Activated CD4-positive, alpha-beta memory T cell treated with anti-CD3 and anti-CD28 coated beads for 36 hours (primary cell): ENCODE measurements at places on chromosomes 6 and 20. TPM values are rescaled to one million over a fixed set of nuclear protein-coding genes. Genes with fewer than 3 reads are reported as not detected.

- H3K27me3 ChIP-seq, result peaks cover 3% of the 10 kb centered on the region
- no peak overlapping the region for H3K27ac ChIP-seq
- H3K4me3 ChIP-seq, result no peak overlapping the region
- peaks cover 4% of the 10 kb centered on the region for H3K4me1 ChIP-seq
Measured at GRCh38 chr6:28107506-28107905, 16.9 kb upstream of the ZSCAN16 start.

DNA sequence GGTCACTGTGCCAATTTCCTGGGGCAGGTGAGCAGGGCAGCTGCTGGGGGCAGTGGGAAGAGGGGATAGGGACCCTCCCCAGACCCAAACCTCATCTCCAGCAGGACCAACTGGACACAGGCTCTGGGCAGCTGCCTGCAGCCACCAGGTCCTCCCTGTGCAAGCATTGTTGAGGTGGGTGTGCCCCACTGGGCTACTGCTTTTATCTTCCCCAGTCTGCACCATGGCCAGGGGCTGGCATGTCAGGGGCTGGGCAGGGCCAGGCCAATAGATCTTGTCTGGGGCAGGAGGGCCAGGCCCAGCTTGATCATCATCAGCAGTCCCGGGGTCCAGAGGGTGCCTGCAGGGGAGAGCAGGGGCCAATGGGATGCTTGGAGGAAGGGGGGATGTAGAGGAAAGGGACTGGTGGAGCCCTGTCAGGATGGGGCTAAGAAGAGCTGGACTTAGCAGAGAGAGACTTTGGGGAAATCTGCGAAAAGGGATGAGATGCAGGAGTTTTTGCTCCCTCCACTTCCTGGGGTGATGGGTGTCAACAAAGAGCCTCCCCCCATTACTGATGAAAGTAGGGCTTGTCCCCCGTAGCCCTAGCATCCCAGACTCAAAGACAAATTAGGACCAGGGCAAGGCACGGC is 5.7 kb downstream of the EBF4 start:
- no peak overlapping the region for H3K27ac ChIP-seq
- H3K4me1 ChIP-seq, result no peaks in the 10 kb centered on the region
- no peak overlapping the region for H3K4me3 ChIP-seq
- peaks cover 32% of the 10 kb centered on the region for H3K27me3 ChIP-seq
- DNase-seq, result no peak

Gene TMEM170B
- total RNA-seq, result 1.1 TPM

DNA sequence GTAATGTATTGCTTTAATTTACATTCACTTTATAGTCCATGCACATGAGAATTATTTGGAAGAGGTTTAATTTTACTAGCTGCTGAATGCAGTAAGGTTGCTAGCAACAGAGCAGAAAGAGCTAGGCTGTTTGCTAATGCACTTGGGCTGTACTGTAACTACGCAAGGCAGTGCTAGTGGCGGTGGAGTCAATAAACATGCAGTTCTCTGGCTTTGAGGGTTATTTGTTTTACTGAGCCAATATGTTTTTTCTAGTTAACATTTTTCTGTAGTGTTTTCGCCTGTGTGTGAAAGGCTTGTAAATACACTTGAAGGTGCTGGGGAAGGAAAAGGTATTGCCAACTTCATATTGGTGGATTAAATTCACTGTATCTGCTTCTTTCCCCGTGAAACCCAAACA is 112.8 kb downstream of the BTBD3 start:
- H3K27me3 ChIP-seq, result no peaks in the 10 kb centered on the region
- no peaks in the 10 kb centered on the region for H3K36me3 ChIP-seq
- H3K4me3 ChIP-seq, result no peak overlapping the region
- H3K27ac ChIP-seq, result no peak overlapping the region
- no peak for DNase-seq
- no peaks in the 10 kb centered on the region for H3K4me1 ChIP-seq

Gene ZC3H12D
- total RNA-seq, result 129 TPM

DNA sequence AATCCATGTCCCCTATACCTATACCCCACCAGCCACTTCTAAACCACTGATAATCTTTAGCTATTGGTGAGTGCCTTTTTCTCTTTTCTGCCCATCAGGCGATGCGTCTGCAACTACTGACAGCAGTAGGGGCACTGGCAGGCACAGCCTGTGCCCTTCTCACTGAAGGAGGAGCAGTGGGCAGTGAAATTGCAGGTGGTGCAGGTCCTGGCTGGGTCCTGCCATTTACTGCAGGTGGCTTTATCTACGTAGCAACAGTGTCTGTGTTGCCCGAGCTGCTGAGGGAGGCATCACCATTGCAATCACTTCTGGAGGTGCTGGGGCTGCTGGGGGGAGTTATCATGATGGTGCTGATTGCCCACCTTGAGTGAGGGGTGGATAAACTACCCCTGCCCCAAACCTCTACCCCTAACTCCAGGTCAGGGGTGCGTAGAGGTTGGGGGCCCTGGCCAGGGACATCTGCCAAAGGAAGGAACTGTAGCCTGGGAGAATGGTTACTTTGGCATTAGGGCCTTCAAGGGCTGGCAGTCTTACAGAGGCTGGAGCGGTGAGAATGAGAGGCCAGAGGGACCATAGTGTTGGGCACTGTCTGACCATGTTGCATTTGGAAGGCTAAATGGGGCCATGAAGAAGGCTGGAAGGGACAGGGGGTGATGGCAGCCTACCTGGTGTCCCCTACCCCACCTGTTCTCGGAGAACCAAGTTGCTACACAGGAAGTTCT is 851 bp upstream of the HSD17B8 start:
- H3K27ac ChIP-seq, result peak overlapping the region; percentile 91
- H3K36me3 ChIP-seq, result peaks cover 30% of the 10 kb centered on the region
- DNase-seq, result no peak
- H3K27me3 ChIP-seq, result no peaks in the 10 kb centered on the region

DNA sequence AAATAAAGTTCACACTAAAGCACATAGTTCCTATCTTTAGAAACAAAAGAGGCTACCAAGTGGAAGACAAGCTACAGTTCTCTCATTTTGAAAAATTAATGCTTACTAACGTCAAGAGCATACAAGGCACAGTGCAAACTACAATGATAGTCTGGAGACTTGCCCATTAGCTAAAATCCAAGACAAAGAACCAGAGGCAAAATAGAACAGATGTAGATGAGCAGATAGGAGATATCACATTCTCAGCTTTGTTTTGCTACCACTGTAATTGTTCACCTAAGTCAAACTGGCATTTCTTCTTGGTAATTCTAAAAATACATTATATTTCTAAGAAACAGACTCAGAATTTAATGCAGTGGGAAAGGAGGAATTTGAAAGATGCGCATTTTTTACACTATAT is 5.2 kb downstream of the TMEM30A start:
- H3K27me3 ChIP-seq, result no peaks in the 10 kb centered on the region
- H3K36me3 ChIP-seq, result peaks cover 6% of the 10 kb centered on the region
- no peak overlapping the region for H3K27ac ChIP-seq

Gene STX16
- total RNA-seq, result 88.7 TPM

Gene FRMD1
- not detected for total RNA-seq

Gene BPIFB2
- not detected for total RNA-seq

Gene HTR1B
- total RNA-seq, result not detected

GRCh38 chr20:46809706-46810360 is 84.8 kb upstream of the EYA2 start:
- no peak for DNase-seq
- no peaks in the 10 kb centered on the region for H3K4me1 ChIP-seq
- H3K27ac ChIP-seq, result no peak overlapping the region
- no peaks in the 10 kb centered on the region for H3K36me3 ChIP-seq
- peaks cover 30% of the 10 kb centered on the region for H3K27me3 ChIP-seq

DNA sequence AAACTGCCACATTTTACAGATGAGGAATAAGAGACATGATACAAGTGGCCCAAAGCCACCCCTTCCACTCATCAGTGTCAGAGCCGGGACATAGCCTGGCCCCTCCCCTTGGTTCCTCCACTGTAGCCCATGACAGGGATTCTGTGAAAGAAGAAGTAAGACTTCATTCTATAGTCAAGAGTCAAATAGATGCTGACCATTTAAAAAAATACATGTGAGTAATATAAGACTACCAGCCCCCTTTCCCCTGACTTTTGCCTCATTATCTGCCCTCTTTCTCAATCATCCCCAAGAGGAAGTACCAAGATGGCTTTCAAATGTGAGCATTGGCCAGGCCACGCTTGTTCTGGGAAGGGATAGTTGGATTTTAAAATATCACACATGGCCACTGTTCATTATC is 57.8 kb upstream of the TAB2 start:
- H3K4me1 ChIP-seq, result peaks cover 24% of the 10 kb centered on the region
- no peak overlapping the region for H3K4me3 ChIP-seq
- no peak overlapping the region for H3K27ac ChIP-seq
- no peaks in the 10 kb centered on the region for H3K27me3 ChIP-seq

DNA sequence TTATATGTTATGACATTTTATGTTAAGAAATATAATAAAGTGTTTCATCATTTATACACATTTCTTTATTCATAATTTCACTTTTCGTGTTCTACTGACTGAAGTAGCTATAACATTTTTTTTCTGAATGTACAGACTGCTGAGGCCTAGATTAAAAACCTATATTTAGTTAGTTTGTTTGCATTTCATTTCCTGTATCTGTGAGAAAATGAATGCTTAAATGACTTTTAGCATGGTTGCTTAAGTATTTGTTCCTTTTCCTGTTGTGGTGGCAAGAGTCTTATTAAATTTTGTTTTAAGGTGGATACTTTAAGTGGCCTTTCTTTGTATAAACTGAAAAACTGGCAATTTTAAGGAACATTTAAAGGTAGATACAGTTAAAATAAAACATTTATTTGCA is 779.7 kb upstream of the MAN1A1 start:
- H3K4me1 ChIP-seq, result no peaks in the 10 kb centered on the region
- H3K4me3 ChIP-seq, result no peak overlapping the region
- DNase-seq, result no peak
- no peak overlapping the region for H3K27ac ChIP-seq
- H3K36me3 ChIP-seq, result no peaks in the 10 kb centered on the region

- H3K4me3 ChIP-seq, result no peak overlapping the region
- peak overlapping the region; percentile 73 for H3K27ac ChIP-seq
- H3K4me1 ChIP-seq, result peaks cover 38% of the 10 kb centered on the region
- DNase-seq, result no peak
Measured at GRCh38 chr6:108883172-108883571, 35.0 kb downstream of the ARMC2 start.

DNA sequence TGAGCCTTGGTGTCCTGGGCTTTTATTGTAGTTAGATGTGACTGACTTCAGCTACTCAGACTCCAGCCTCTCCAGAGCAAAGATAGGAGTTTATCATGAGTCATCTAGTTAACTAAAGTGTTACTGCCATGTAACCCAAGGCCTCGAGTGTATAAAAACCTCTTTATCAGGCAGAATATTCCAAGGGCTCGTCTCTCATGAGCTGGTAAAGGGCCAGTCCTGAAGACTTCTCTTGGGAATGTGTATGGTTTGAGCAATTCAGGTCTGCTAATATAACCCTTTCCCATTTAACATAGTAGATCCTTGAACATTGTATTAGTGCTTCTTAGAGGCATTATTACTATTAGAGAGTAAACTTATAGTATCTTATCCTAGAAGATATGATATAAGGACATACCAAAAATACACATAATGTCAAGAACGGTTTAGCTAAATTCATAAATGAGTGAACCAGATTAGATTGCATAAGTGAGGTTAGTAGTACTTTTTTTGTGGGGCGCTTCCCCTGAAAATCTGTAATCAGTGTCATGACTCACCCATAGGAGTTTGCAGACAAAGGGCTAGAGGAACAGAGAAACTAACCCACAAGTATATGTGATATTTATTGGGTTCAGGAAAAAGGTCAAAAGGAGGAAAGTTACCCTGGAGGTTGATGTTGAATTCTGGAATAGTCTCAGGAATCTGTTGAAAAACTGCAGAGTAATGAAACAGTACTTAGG is 16.0 kb downstream of the DSE start:
- H3K27me3 ChIP-seq, result no peaks in the 10 kb centered on the region
- no peak overlapping the region for H3K4me3 ChIP-seq
- DNase-seq, result no peak
- peaks cover 34% of the 10 kb centered on the region for H3K4me1 ChIP-seq
- no peaks in the 10 kb centered on the region for H3K36me3 ChIP-seq
- H3K27ac ChIP-seq, result no peak overlapping the region

- no peaks in the 10 kb centered on the region for H3K36me3 ChIP-seq
- no peaks in the 10 kb centered on the region for H3K27me3 ChIP-seq
- no peak for DNase-seq
- H3K4me3 ChIP-seq, result no peak overlapping the region
- H3K4me1 ChIP-seq, result no peaks in the 10 kb centered on the region
- H3K27ac ChIP-seq, result no peak overlapping the region
Measured at GRCh38 chr6:32070814-32071543, 32.8 kb downstream of the CYP21A2 start.

GRCh38 chr6:14986370-14986769 is 259.5 kb upstream of the JARID2 start:
- H3K4me3 ChIP-seq, result no peak overlapping the region
- H3K27ac ChIP-seq, result no peak overlapping the region
- no peaks in the 10 kb centered on the region for H3K36me3 ChIP-seq
- H3K27me3 ChIP-seq, result peaks cover 6% of the 10 kb centered on the region
- H3K4me1 ChIP-seq, result peaks cover 4% of the 10 kb centered on the region

Gene EMILIN3
- not detected for total RNA-seq
